Effector memory CD8-positive, alpha-beta T cell (primary cell): ENCODE measurements at places on chromosomes 3 and 15.

DNA sequence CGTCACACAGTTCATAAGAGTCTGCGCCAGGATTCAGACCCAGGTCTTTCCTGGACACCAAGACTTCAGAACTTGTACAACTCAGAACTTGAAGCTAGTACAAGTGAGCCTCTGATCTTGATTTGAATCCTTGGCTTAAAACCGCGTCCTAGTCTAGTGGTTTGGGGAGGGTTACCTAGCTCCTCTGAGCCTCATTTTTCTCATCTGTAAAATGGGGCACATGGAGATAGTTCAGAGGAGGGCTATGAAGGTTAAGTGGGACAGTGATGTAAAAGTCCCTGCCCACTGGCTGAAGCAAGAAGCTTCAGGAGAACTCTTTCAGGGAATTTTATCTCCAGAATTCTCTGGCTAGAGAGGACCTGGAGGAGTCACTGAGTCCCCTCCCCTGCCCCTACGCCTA is 48.7 kb upstream of the LCTL start:
- DNase-seq: no peak

GRCh38 chr15:56839099-56839498 is 79.3 kb upstream of the TCF12 start:
- no peak for DNase-seq

GRCh38 chr3:149815321-149815720 is 2.3 kb downstream of the RNF13 start:
- no peak for DNase-seq

DNA sequence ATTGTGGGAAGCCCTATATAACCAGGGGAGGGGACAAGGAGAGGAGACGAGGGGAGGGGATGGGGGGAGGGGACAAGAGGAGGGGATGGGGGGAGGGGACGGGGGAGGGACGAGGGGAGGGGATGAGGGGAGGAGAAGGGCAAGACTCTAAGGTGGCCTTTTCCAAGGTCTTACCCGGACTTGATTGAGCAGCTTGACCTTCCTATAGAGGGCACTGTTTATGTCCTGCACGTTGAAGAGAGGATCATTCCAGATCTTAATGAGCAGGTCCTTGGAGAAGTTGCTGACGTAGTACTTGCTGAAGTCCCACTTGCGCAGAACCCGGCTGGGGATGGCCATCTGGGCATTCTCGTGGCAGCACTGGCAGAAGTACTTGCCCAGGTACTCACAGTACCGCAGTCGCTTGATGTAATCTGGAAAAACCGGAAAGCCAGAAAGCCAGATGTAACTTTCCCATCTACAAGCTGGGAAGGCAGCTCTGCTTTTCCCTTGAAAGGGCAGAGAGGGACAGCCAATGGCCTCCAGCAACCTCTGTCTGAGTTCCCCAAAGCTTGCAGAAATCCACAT is 55.7 kb downstream of the RUBCN start:
- no peak for DNase-seq

- no peak for DNase-seq
These were observed 1.1 kb downstream of the TICRR start for GRCh38 chr15:89576417-89576773.

GRCh38 chr3:42159706-42160472 is 68.7 kb downstream of the TRAK1 start:
- DNase-seq: peak; percentile 10

GRCh38 chr3:169554611-169555010 is 108.9 kb downstream of the MECOM start:
- no peak for DNase-seq

DNA sequence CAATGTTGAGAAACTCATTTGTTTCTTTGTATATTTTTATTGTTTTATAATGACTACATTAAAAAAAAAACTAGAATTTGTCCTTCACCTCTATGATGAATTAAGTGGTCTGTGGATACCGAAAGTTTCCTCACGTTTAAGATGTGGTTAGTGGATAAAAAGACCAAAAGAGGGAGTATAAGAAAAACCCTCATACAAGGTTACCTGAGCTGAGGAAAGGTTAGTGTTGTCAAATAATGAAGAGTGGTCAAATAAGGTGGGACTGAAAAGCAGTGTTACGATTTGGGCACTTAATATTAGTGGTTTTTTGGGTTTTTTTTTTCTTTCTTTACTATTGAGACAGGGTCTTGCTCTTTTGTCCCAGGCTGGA is 21.2 kb downstream of the RASA2 start:
- DNase-seq: no peak

- DNase-seq: no peak
These were observed 34.9 kb downstream of the SEMA5B start for GRCh38 chr3:122992676-122993075.

DNA sequence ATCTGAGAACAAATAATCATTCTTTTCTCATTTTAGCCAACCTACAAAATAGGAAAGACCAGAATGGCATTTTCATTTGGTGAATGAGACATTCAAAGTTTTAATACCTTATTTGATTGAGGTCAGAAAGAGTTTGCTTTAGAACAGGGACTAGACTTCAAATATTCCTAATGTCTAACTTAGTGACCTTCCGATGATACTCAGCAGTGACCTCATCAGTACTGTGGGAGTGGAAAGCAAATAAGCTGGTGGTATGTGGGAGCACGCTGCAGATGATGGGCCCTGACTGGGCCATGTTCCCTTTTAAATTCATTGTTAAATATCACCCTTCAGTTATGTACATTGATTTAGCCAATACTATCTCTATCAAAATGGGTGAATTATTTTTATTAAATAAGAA is 223.3 kb downstream of the P3H2 start:
- no peak for DNase-seq

- DNase-seq: no peak
These were observed 57.9 kb upstream of the UBE2E1 start for GRCh38 chr3:23747841-23748240.
